LNCaP clone FGC (cell line): ENCODE measurements at places on chromosomes 5 and 9.

DNA sequence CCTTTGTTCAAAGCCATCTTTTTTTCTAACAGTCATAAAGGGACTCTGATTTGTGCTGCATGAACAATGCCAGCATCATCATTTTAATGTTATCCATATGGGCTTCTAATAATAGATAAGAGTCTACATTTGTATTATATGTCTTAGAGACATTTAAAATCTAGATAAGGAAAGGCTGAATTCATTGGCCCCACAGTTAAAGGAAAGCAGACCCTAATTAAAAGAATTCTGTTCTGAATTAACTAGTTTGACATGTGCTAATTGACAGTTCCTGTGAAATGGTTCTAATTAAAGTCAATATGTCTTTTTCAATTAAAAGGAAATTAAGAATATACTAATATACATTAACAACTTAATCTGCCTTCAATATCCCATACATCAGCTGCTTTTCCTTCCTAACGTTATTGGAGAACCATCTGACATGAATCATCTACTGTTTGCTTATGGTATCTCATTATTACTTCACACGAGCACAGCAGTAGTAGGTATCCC is 104.7 kb downstream of the NR2F1-AS1 start:
- DNase-seq = no peak

- no peak for DNase-seq
Measured at GRCh38 chr9:9045572-9045971, 1246.0 kb upstream of the DMAC1 start.

DNA sequence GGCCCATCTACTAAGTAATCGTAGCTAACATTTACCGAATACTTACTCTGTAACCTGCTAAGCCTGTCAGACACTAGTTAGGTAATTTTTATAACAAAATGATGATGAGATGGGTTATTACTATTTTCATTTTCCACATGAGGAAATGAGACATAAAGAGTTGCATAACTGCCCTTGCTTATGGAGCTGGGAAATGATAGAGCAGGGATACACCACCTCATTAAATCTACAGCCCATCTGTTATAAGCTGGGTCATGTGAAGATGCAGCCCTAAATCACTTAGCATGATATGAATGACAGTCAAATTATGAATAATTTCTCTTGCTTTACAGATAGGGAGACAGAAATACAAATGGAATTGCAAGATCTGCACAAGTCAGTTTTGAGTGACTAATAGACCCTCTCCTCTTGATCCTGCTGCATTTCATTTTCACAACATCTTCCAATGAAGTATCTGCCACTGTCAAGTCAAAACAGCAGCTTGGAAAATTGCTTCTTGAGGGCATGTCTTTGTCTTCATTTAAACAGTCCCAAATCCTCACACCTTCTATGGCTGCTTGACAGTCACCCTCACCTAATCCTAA is 364.7 kb downstream of the PRELID2 start:
- DNase-seq = no peak

DNA sequence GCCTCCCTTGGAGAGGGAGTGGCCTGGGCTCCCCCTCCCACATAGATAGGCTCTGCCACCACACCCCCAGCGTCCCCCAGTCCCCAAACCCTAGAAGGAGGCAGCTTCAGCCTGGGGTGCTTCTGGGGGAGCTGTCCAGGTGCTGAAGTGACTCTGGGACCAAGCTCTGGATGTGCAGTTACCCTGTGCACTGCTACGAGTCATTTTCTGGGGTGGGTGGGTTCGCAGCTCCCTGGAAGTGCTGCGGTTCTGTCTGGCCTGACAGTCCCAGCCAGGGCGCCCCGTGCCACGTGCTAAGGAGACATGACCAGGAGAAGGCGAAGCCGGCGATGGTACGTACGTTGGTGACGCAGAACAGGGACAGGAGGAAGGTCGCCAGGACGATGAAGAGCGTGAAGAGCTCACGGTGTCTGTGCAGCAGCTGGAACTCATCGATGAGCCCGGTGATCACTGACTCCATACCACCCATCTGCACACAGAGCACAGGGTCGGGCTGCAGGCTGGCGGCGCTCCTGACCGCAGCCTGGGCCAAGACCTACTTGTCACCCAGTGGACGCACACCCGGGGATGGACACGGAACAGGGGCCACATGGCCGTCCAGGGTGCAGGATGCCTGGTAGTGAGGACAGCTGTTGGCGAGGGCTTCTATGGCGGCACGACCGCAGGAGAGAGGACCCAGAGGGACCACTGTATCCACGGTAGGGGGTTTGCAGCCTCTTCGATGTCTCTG is 35.7 kb downstream of the SLC6A3 start:
- DNase-seq = no peak

- DNase-seq = no peak
Measured at GRCh38 chr9:92467511-92467910, 14.8 kb downstream of the ASPN start.

DNA sequence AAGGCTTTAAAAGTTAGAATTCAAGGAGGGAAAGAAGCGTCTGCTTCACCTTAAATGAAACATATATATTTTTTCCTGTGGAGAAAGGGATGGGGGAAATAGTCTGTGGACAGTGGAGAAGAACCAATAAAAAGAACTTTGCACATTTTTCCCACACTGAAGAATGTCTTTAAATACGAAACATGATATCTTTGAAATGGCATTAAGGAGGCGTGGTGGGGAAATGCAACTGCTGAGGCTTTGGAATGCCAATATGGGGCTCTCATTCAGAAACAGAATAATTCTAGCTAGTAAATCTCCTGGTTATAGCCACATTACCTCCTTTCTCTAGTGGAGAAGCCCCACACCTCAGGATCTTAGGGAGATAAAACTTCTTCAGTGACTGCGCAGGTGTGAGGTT is 46.8 kb downstream of the TNC start:
- DNase-seq = no peak

DNA sequence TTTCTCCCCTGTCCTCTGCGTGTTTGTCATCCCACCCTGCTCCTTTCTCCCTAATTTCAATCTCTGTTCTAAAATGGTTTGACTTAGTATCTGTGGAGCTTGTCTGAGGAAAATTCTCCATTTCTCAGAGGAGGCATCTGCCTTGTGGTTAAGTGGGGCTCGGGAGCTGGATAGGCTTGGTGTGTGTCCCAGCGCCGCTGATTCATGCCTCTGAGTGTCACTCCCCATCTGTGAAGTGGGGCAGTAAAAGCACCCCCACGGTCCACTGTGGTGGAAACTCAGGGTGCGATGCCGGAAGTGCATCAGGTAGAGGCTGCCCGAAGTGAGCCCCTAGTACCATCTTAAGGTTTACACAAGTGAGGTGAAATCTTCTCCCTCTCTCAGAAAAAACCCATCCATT is 37.6 kb downstream of the LRSAM1 start:
- DNase-seq = no peak

GRCh38 chr5:11048760-11049159 is 287.7 kb upstream of the DAP start:
- DNase-seq = no peak

GRCh38 chr5:106639488-106639887 is 1031.2 kb downstream of the EFNA5 start:
- no peak for DNase-seq

DNA sequence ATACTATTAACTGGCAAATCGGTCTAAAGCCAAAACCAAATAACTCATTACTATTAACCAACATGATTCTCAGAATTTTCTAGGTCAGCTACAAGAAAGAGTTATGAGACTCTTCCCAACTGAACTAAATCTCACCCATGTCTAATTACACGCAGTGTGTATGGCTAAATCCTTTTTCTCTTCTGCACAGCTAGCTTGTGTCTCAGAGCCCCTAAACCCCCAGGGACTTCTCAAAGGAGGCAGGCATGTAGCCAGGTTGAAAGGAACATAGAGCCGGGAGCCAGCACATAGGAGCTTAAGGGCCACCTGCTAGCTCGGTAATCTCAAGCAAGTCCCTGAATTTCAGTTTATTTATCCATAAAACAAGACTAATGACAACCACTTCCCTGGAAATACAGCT is 2.2 kb upstream of the GZMK start:
- no peak for DNase-seq

- no peak for DNase-seq
Measured at GRCh38 chr9:8653855-8654254, 854.3 kb upstream of the DMAC1 start.

DNA sequence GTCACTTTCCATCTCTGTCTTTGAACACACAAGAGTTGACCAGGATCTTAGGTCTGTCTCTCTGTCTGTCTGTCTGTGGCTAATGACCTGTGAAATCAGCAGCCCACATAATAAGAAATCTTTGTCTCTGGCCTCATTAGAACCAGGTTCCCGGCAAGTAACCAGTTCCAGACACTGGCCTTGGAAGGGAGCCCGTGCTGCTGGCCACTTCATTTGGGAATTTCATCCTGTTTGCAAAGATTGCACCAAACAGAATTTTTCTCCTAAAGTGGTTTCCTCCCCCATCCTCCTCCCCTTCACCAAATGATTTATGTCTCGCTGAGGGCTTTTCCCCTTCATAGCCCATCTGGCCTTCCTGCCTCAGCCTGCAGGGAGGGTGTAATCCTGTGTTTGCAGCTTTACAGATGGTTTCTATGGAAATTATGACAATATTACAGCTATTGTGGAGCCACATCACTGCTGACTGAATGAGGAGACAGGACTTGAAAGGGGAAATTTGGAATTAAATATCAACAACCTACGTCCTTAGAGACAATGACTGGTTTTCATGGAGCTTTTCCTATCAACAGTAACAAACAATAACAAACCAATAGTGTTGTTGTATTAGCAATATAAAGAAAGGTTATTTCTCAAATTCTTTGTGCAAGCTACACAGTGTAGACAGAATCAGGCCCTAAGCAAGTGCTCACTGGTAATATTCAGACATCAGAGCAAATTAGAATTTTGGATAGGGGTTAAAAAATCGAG is 25.7 kb downstream of the DPYSL3 start:
- DNase-seq = no peak

DNA sequence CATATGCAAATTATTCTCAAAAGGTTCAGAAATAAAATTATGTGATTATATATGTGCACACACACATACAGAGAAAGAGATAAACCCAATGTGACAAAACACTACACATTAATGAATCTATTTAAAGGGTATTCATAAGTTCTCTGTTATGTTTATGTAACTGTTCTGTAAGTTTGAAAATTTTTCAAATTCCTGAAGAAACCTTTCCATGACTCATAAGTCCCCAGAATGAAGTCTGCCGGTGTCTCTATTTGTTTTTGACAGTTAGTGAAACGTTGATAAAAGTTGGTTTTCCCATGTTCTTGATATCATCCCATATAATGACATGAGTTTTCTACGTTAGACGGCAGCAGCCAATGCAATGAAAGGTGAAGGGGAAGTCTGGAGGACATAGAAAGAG is 199.5 kb upstream of the PUM3 start:
- no peak for DNase-seq

GRCh38 chr5:36723912-36724311 is 117.5 kb downstream of the SLC1A3 start:
- DNase-seq = no peak
